ENCODE measurements at places on chromosomes 7 and 10. TPM values are rescaled to one million over a fixed set of nuclear protein-coding genes. Genes with fewer than 3 reads are reported as not detected.

FRA10AC1 gene
- total RNA-seq = 4.9 TPM

STEAP1 gene
- total RNA-seq = 30.0 TPM

TMEM140 gene
- 7.6 TPM for total RNA-seq

CDNF gene
- 0.29 TPM for total RNA-seq

PITX3 gene
- not detected for total RNA-seq

RNF148 gene
- total RNA-seq = not detected

C10orf62 gene
- not detected for total RNA-seq

OPN4 gene
- not detected for total RNA-seq

RPEL1 gene
- total RNA-seq = 0.10 TPM

GRID2IP gene
- not detected for total RNA-seq

ASB10 gene
- total RNA-seq = not detected

PARD3 gene
- 30.0 TPM for total RNA-seq

CADPS2 gene
- total RNA-seq = 1.5 TPM

GFRA1 gene
- total RNA-seq = 0.72 TPM

ACHE gene
- not detected for total RNA-seq

AUTS2 gene
- total RNA-seq = 0.10 TPM

SLC13A4 gene
- not detected for total RNA-seq

CLRN3 gene
- not detected for total RNA-seq

FAM25C gene
- total RNA-seq = not detected

All from RPMI7951 (cell line).